ENCODE measurements at places on chromosomes 4 and X. TPM values are rescaled to one million over a fixed set of nuclear protein-coding genes. Genes with fewer than 3 reads are reported as not detected.

DNA sequence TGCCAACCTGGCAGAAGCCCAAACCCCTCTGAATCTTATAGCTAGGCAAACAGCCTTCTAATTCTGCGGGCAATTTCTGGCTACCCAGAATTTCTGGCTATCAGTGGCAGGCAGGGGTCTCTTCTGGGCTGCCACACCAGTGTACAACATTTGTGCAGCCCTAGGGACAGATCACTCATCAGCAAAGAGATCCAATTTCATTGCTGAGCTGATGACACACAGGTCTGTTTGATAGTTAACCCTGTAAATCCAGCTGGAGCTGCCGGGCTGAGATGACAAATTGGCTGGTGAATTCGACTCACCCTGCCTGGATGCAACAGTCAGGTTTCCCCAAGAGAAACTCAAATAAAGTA is 2.4 kb downstream of the MID1 start:
- no peak for DNase-seq

GRCh38 chr4:128310266-128310697 is 22.7 kb upstream of the PGRMC2 start:
- no peak for DNase-seq

DNA sequence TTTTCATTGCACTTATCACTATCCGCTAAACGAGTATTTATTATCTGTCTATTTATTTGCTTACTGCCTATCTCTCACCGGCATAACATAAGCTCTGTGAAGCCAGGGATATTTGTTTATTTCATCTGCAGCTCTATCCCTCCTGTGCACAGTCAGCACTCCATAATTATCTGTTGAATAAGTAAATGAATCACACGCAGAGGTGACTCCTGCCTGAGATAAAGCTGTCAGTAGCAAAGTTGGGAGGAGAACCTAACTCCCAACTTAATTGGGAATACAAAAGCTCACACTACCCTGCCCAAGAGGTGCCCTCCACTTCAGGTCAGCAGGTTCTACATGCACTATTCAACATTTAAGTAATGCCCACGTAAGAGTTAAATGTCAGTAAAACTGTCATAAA is 85.7 kb downstream of the CORIN start:
- no peak for DNase-seq

PAGE5 gene
- total RNA-seq: not detected

CCSER1 gene
- total RNA-seq: 8.9 TPM

- no peak for DNase-seq
These were observed 44.1 kb downstream of the DTHD1 start for GRCh38 chr4:36325499-36325898.

DMRTC1B gene
- total RNA-seq: not detected

S100G gene
- total RNA-seq: not detected

DNA sequence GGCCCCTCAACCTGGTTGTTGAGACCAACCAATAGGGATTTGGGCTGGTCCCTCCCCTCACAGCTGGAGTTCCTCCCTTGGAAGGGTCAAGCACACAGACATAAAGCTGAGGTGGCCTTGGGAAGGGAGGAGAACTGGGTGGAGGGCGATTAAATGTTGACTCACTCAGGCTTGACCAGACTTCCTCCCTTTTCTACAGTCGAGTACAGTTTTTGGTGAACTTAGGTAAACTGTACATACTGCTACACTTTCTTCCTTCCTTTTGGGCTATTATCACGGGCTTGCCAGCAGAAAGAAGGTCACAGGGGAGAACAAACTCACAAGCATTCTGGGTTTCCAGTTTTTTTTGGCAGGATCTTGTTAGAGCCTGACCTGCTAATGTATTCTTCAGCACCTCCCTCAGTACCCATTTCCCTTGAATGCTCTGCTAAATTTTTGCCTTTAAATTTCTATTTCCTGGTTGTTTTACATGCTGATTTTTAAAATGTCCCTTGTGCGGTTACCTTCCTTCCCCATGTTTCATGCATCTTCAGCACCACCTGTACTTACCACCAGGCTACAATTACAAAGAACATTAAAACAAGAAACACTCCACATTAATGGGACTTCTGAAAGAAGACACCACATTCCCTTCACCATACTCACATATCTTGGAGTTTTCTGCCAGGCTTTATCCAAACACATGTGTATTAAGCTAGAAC is 135.2 kb upstream of the RASGEF1B start:
- DNase-seq: no peak

GRCh38 chrX:64447207-64447606 is 52.0 kb upstream of the MTMR8 start:
- no peak for DNase-seq

DNA sequence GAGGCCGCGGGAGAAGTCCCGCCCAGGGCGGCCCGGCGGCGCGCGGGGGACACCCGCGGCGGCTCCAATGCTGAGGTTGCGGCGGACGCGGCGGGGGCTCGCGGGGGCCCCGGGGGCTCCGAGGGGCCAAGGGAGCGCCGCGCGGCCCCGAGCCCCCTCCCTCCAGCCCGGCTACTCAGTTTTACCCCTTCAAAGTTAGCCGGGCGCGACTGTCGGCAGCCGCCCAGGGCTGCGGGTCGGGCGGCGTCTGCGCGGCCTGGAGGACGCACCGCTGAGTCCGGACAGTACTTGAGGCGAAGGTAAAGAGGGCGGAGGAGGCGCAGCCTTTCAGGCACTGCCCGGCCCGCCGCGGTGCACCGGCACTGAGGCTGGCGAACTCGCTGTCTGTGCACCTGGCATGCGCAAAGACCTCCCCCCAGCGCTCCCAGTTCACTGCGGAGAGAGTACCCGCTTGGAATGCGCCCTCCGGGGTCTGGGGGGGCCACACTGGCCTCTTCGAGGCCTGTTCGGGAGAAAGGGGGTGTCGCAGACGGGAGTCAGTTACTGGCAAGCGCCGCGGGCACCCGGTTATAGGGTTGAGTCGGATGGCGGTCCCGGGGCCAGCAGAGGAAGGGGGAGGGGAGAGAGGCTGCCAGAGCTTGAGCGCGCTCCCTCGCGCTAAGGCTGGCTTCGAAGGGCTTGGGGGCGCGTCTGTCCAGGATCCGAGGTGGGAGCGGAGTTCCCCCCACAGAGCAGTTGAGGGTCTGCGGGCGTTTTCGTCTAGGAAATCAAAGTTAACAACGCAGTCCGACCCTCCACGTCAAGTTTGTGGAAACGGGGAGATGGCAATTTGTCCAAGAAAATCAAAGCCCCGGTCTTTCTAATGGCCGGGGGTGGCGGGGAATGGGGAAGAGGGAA is 1.1 kb downstream of the PCDH19 start:
- DNase-seq: no peak

- no peak for DNase-seq
These were observed 31.2 kb downstream of the PJA1 start for GRCh38 chrX:69133921-69134542.

DNA sequence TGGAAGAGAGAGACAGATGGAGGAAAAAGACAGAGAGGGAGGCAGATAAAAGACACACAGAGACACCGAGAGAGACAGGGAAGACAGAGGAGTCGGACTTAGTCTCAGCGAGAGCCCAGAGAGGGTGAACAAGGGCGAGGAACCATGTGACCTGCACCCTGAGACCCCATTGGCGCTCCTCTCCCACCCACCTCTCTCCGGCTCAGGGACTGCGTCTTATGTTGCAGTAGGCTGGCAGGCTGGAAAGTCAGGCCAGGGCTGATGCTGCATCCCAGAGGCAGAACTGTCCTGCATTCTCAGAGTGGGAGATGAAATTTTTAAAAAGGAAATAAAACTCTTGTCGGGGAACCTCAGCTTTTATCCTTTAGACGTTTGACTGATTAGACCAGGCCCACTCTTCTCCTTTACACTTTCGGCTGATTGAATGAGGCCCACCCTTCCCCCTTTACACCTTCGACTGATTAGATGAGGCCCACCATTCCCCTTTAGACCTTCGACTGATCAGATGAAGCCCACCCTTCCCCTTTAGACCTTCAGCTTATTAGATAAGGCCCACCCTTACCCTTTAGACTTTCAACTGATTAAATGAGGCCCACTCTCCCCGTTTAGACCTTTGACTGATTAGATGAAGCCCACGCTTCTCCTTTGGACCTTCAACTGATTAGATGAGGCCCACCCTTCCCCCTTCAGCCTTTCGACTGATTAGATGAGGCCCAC is 29.5 kb upstream of the IL3RA start:
- no peak for DNase-seq

CDKL5 gene
- 18.6 TPM for total RNA-seq

DNA sequence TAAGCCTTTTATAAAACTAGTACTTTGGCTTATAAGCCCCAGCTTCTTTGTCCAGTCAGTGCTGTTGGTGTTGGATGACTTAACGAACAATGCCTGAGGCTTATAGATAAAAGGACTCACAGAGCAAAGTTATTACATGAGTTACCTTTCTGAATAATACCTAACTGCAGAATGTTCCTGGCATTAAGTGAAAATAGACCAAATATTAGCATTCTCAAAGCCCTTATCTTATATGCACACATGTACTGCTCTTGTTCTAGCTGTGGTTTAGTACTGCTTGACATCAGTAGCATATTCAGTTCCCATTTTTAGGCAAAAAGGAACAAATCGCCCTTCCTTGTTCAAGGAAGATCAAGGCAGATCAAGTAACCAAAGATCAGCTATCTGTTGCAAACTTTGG is 131.6 kb downstream of the ZNF330 start:
- DNase-seq: no peak

DNA sequence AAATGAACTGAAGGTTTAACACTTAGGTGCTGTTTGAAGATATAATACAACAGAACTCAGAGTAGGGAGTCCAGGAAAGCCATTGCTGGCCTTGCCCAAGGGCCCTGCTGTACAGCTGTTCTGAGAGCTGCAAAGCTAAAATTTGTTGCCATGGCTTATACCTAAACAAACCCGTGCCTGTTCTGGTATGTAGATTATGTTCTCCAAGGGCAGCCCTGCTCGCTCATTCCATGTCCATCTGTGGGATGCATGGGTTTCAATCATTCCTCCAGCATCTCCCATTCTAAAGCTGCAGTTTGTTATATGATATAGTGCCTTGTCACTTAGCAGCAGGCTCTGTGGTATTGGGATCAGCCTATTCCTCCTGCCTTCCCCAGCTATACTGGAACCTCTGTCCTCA is 80.8 kb upstream of the BMPR1B start:
- no peak for DNase-seq

GRCh38 chr4:101156619-101157310 is 190.6 kb downstream of the PPP3CA start:
- DNase-seq: no peak

- DNase-seq: no peak
These were observed 3.9 kb downstream of the RBM10 start for GRCh38 chrX:47148946-47149345.

DNA sequence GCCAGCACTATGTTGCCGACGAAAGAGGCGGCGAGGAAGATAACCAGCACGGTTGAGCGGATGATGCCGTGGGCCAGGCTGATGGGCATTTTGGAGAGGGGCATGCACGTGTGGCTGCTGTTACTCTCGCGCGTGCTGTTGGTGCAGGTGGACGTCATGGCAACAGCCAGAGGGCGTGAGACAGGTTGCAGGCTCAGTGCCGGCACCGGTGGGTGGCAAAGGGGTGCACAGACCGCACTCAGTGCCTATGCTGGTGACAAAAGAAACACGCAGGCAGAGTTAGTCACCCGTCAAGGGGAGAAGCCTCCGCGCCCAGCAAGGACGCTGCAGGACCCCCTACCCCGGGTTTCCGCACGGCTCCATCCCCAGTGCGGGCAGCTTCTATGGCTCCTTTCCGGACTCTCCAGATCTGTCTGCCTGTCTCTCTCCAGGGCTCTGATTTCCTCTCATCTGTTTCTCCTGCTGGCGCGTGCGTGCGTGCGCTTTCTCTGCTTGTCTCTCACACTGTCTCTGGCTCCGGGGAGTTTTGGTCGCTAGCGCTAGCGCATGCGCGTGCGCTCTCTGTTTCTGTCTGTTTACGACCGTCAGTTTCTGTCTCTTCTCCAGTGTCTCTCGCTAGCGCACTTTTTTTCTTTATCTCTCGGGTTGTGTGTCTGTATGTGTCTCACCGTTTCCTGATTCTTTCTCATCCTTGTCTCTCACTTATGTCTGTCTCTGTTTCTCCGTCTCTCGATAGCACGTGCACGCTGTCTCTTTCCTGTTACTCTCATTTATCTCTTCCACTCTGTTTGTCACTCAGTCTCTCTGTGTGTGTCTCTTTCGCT is 2.1 kb downstream of the GPR101 start:
- DNase-seq: no peak

- DNase-seq: no peak
These were observed 568 bp downstream of the FHDC1 start for GRCh38 chr4:152936446-152937335.

DNA sequence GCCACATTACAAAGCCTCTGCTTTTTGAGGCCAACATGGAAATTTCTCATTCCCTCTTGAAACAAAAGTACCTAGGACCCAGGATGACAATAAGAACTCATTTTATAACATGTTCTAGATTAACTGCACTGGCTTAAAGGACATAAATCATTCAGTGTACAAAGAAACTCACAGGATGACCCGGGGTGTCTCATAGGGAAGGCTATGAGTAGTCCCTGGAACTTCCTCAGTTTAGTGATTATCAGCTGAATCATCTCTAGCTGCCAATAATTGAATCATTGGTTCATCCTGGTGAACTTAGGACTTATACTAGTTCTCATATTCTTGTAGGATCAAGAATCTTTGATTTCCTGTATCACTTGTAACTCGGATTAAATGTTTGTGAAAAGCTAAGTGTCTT is 95.8 kb upstream of the WDR1 start:
- no peak for DNase-seq

- DNase-seq: no peak
These were observed 227.4 kb upstream of the ANKRD50 start for GRCh38 chr4:124939908-124940307.

DNA sequence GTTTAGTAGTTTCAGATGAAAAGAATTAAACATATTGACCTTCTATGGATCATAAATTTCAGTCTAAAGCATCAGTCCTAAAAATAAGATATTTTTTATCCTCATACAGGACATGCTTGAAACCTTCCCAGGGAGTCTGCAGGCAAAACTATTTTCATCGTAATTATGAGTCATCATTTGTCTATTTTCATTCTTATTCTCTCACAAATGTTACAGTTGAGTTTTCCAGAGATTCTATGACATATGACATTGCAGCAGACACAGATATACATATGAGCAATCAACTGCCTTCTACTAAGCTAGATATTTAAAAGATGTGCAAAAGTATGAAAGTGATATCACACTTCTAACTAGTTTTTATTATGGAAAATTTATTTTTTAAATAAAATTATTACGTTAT is 398.0 kb downstream of the MAGEB5 start:
- no peak for DNase-seq

DNA sequence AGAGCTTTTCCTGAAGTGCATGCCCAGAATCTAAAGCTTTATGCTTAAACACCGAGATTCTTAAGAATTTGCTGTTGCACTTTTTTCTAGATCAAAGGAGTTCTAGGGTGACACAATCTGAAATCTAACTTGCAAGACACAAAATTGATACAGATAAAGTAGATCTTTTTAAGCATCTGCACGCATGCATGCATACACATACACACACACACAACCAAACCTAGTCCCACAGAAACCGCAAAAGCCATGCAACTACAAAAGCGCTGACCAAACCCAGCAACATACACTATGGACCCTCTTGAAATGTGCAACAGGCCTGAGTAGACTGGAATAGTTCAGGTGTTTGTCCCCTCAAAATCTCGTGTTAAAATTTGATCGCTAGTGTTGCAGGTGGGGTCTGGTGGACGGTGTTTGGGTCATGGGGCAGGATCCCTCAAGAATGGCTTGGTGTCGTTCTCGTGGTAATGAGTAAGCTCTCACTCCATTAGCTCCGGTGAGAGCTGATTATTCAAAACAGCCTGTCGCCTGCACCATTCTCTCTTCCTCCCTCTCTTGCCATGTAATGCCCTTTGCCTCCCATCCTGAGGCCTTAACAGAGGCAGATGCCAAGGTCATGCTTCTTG is 52.7 kb downstream of the IRF2 start:
- DNase-seq: no peak

PAGE4 gene
- total RNA-seq: not detected

All from ascending aorta (tissue), 2 donors.